ENCODE measurements at places on chromosomes 3 and 15.
A peak's percentile ranks its signal among the peaks of the same experiment; 100 is the strongest.

DNA sequence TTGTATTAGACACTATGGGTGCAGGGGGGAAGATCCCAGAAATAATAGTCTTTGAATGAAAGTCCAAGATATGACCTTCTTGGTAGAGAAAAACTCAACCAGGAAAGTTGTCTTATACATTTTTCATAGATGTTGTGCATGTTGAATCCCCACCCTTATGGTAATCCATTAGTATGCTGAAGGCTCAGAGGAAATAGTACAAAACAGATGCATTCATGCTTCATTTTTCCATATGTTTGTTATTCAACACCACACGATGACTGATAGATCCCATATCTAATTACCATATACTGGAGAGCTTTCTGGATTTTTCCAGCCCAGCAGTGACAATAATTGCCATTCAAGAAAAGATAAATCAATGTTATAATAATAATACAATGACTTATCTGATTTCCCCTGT, 487.4 kb downstream of the FGF12 start:
- DNase-seq: no peak

- peak; percentile 10 for DNase-seq
Observed at GRCh38 chr3:79846148-79846933, 78.5 kb upstream of the ROBO1 start.

GRCh38 chr15:62404194-62404985, 239.3 kb upstream of the C2CD4B start:
- DNase-seq: peak; percentile 85

GRCh38 chr15:38217191-38217595, 35.4 kb upstream of the SPRED1 start:
- DNase-seq: no peak

DNA sequence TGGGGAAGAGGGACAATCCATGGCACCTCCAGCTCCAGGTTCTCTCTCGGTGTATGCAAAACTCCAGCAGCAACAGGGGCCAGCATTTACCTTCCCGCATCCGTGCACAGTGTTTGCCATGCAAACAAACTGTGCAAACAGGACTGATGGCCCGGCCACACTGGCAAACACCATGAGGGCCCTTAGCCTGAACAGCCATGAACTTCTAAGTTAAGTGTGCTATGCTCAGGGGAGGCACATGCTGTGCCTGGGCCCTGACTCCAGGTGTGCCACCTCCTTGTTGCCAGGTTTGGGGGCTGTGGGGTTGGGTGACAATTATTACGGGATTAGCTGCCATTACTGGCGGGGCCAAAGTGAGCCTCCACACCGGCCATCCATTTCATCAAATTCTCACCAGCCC, 57.5 kb downstream of the CACNA2D2 start:
- no peak for DNase-seq

GRCh38 chr3:157220211-157220610, 60.3 kb upstream of the CCNL1 start:
- DNase-seq: no peak

GRCh38 chr3:15305359-15305844, 27.0 kb downstream of the SH3BP5 start:
- DNase-seq: no peak

DNA sequence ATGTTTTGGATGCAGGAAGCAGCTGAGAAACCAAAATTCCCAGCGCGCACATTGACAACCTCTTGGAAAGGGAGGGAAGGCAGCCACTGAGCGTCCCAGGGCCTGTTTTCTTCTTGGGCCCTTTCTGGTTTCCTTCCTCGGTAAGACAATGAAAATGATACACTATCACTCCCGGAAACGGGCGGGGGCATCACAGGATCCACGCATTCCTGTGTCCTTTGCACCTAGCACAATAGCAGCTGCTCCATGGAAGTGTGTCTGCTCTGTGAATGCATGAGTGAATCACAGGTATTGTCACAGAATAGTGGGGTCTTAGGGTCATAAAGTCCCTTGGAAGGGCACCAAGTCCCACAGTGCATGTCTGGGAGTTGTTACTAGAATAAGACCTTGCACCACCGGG, 6.3 kb upstream of the ITPKA start:
- no peak for DNase-seq

DNA sequence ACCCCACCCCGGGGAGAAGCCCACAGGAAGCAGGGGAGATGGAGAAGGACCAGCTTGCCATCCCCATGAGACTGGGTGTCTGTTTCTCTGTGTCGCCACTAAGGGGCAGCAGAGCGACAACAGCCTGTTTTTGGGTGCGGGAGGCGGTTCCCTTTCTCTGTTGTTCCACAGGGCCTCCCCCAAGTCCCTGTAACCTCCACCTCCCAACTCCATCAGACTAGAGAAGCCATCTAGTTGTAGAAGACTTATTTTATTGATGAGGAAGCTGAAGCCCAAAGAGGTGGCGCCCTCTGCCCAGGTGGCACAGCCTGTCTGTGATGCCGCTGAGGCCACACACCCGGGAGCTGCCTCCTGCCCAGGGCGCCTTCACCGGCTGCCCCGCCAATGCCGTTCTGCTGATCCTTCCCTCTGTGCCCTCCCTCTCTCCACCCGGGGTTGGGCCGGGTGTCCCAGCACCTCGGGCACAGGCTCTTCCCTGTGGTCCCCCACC, 3.9 kb upstream of the CCDC9B start:
- DNase-seq: peak; percentile 72

DNA sequence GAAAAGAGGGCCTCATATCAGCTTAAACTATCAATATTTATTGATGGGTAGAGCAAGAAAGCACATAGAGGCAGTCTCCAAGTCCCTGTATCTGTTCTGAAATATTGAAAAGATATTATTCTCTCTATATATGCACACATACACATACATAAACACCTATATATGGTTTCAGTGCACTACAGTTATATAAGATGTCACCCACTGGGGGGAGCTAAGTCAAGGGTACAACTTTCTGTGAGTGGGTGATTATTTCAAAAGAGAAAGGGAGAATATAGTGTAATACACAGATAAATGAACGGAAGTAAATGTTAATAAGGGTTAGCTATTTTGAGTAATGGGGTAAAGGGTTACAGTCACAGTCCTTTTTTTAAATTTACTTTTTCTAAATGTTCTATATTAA, 8.8 kb downstream of the SNTN start:
- no peak for DNase-seq

- DNase-seq: no peak
Observed at GRCh38 chr15:56653107-56653506, 80.2 kb downstream of the ZNF280D start.

DNA sequence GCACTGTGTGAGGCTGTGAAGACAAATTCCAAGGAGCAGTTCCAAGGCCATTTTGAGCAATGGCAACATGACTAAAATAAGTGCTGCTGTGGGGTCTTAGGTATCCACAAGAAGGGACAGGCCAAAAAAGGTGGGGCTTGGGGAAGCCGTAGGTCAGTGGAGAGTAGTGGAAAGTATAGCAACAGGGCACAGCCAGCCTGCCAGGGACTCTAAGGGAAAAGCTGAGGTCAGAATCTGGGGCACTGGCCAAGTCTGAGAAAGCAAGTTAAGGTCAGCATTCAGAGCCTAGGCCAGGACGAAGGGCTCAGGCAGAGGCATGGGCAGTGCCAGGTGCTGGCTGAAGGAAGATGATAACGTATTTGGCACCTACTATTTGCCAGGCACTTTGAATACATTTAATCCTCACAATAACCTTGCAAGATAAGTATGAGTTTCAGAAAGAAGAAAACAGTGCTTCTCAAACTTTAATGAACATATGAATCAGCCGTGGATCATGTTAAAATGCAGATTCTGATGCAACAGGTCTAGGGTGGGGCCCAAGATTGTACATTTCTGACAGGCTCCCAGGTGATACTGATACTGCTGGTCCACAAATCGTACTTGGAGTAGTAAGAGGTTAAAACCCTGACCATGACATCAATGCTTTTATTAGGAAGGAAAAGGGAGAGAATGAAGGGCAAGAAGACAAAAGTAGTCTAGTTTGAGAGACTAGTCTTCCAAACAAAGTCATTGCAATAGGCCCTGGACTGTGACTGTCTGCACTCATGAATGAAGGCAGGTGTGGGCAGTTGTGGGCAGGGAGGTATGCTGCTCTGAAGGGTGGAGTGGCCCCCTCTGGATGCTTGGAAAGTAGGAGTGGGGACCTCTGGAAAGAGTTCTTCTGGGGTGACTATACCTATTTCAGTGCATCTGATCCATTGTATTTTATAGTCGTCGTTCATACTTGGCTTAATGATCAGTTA, 106.3 kb upstream of the ANKRD28 start:
- DNase-seq: no peak

DNA sequence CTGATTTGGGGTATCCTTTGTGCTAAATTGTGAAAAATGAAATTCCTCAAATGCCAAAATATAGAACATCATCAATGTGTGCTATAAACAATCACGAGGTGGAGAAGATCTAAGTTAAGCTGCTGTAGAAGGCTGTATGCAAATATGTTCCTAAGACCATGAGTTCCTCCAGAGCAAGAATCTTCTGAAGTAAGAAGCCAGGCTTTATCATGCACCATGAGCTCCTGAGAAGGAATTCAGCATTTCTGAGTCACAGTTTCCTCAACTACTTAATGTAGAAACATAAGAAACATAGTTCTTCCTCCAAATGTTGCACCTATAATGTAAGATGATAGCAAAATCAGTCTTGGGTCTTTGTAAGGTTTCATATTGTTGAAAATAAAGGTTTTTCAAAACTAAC, 241.7 kb upstream of the MDFIC2 start:
- DNase-seq: no peak

- DNase-seq: no peak
Observed at GRCh38 chr15:72521682-72522081, 47.6 kb downstream of the ARIH1 start.

DNA sequence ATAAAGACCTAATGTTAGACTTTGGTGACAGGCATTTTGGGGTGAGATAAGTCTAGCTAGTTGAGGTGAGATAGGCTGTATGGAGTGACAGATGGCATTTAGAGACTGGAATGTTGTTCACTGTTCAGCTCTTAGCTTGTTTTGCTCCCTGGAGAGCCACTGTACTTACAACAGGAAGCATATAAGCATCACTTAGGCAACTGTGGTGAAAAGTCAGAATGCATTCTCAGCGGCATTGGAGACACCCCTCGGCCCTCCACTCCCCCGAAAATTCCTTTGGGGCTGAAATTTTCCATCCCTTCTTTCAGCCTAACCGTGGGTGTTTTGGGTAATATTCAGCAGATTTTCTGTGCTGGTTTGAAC, 73.4 kb downstream of the SLCO3A1 start:
- DNase-seq: no peak

DNA sequence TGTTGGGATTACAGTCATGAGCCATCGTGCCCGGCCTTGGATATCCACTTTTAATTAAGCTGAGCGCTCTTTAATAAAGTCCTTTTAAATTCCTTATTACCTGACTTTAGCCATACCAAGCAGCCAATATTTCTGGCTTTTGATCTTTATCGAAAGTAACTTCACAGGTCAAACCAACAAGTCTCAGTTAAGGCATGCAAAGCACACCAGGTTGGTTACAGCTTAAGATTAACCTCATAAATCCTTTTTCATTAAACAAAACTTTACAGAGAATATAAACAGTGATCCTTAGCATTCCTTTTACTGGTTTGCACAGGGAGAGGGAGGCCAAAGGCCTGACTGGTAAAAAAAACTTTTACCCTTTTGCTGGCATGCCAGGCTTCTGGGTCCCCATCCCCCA, 17.7 kb downstream of the ZNF662 start:
- no peak for DNase-seq
